ENCODE measurements at places on chromosomes 11 and 22. TPM values are rescaled to one million over a fixed set of nuclear protein-coding genes. Genes with fewer than 3 reads are reported as not detected.

OR52N4 gene
- not detected for polyA plus RNA-seq

KCNJ11 gene
- polyA plus RNA-seq: 2.5 TPM

TECTA gene
- polyA plus RNA-seq: 1.7 TPM

ENTHD1 gene
- not detected for polyA plus RNA-seq

TYMP gene
- polyA plus RNA-seq: 3.0 TPM

NAALADL1 gene
- polyA plus RNA-seq: 10.8 TPM

TRPM5 gene
- 3.7 TPM for polyA plus RNA-seq

DNA sequence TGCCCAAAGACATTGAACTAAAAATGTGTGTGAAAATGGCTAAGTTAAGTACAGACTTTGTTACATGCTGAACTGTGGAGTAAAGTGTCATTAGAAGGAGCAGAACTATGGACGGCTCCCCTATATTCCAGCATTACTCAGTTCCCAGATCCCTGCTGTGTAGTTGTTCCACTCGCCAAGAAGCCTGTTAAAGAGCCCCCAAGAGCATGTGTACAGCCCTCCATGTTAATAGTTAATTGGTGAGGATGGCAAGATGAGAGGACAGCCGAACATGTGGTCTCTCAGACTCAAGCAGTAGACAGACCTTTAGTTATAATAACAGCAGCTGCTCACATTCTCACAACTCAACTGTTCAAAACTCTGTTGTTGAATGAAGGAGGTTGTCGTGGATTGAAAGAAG is 127.4 kb downstream of the ELP4 start:
- DNase-seq: no peak

- DNase-seq: no peak
Observed at GRCh38 chr11:111829185-111829968, 42.0 kb downstream of the ALG9 start.

DNA sequence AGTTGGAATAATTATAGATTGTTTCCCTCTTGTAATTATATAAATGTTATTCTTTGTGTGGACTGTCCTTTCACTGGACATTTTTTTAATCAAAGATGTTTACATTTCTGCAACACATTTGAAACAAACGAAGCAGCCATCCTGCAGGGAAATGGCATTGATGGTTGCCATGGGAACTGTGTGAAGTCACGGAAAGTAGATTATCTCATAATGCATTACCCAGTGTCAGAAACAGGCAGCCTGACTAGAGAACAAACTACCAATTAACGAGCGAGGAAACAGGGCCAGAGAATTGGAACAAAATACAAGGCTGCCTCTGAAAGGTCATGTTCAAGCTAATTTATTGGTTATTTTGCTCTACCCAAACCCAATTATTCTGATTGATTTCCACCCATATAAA is 96.9 kb upstream of the LARGE1 start:
- no peak for DNase-seq

DNA sequence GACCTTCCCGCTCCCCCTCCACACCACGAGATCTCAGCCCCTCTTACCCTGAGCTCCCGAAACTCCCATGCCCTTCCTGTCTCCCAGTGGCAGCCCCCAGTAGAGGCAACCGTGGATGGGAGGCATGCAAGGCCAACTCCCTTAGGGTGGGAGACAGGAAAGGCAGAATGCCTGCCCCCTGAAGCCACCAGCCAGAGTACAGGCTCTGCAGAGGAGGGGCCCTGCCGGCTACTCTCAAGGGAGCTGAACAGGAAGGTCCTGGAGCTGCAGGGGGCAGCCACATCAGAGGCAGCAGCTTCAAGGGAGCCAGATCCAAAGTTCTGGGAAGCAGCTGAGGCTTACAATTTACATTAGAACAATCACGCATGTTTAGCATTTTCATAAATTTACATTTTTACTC is 38.3 kb downstream of the PDE2A start:
- no peak for DNase-seq

- DNase-seq: no peak
Observed at GRCh38 chr11:113632981-113633380, 73.1 kb downstream of the TMPRSS5 start.

DNA sequence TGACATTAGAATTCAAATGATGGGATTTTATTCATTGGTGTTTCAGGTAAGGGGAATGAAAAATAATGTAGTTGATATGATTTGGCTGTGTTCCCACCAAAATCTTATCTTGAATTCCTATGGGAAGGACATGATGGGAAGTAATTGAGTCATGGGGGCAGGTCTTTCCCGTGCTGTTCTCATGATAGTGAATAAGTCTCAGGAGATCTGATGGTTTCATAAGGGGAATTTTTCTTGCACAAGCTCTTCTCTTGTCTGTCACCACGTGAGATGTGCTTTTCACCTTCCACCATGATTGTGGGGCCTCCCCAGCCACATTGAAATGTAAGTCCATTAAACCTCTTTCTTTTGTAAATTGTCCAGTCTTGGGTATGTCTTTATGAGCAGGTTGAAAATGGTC is 268.6 kb upstream of the CHORDC1 start:
- DNase-seq: no peak

GRCh38 chr22:46134111-46134705 is 16.1 kb upstream of the PPARA start:
- no peak for DNase-seq

DNA sequence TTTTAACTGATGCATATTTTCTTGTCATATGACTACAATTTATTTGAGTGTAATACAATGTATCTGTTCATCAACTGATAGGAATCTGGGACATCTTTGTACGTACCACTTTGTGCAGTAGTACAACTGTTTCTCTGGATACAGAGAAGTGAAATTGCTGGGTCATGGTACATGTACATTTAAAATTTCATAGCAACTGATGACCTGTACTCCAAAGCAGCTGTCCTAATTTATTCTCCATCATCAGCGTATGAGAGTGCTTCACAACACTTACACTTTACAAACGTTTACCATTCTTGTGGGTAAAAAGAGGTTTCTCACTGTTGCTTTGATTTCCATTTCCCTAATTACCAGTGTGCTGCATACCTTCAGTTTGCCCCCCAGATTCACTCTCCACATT is 552.8 kb upstream of the CADM1 start:
- no peak for DNase-seq

DNA sequence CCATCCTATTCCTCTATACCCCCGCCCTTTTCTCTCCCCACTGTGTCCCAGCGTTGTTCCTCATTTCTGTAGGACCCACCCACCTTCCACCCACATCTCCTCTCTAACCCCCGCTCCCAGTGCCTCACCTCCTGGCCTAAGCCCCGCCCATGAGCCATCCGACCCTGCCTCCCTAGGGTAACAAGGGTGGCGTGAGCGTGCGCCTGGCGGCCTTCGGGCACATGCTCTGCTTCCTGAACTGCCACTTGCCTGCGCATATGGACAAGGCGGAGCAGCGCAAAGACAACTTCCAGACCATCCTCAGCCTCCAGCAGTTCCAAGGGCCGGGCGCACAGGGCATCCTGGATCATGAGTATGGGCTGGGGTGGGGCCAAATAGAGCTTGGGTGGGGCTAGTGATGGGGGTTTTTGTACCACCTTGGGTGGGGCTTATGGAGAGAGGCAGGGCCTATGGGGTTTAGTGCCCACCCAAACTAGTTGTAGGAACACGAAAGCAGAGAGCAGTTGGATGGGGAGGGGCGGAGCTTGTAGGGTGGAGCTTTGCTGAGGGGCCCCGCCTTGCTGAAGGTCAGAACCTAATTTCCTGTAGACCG is 4.5 kb downstream of the INPP5J start:
- DNase-seq: no peak

- no peak for DNase-seq
Observed at GRCh38 chr11:1762537-1763302, 1.0 kb downstream of the CTSD start.

- DNase-seq: no peak
Observed at GRCh38 chr22:41565403-41566054, 4.7 kb downstream of the CSDC2 start.

DNA sequence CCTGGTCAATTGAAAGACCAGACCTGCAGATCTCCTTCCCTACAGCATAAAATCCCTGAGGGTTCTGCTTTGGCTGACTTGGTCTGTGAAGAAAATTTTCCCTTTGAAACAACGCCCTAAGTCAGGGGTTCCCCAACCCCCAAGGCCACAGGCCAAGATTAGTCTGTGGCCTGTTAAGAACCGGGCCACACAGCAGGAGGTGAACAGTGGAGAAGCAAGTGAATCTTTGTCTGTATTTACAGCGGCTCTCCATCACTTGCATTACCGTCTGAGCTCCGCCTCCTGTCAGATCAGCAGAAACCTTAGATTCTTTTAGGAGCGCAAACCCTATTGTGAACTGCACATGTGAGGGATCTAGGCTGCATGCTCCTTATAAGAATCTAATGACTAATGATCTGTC is 38.2 kb downstream of the CCDC83 start:
- no peak for DNase-seq

DNA sequence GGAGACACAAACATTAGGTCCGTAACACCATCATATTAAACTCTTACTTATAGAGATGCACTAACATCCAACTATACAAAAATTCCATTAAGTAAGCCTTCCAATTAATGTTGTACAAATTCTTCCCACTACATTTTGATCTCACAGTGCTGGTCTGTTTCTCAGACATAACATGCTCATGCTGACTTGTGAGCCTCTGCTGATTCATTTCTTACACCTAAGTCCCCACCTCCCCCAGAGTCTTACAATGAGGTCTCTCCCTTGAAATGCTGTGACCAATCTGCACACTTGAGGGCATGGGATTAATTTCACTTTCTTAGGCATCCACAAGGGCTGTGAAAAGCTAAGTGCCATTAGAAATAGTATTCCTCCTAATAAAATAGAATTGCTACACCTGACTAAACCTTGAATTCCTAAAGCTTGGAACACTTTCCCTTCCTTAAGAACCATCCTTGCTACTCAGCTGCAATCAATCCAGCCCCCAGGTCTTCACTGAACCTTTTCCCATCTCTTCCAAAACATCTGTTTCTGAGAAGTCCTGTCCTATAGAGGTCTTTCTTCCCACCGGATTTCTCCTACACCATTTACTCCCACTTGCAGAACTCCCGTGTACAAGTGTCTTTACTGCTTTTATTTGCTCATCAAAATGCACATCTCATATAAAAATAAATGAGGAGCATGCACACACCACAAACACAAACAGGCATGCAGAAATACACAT is 2.0 kb downstream of the HBG1 start:
- DNase-seq: no peak

DNA sequence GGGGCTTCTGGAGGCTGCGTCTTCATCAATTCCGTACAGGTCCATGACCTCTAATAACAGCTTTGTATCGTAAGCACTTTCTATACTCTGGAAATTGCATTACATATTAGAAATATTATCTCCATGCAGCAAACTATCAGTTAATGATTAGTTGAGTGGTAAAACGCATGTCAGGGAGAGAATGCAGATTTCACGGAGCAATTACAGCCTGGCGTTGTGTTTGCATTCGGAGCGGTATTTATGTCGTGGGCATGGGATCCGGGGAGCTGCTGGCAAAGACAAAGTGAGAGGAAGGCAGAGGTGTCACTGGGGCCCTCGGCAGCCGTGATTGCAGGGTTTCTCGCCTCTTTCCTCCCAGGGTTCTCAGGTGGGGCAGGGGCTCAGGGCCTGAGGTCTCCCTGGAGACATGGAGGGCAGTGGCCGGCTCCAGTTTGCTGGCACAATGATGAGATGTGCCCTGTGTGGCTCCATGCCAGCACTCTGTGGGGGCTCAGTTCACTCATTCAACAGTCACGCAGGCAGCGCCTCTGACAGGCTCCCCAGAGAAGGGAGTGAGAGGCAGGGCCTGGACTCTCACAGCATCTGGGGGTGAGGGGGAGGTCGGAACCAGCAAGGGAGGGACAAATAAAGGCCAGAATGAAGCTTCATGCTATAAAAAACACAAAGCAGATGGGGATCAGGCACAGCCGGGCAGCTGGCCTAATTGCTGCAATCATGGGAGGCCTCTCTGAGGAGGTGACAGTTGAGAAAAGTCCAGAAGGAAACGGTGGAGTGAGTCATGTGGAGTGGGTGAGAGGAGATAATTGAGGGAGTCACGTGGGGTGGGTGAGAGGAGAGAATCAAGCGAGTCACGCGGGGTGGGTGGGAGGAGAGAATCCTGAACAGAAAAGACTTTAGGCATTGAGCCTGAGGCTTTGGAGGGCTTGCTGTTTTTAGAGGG is 1002.7 kb downstream of the BRD1 start:
- no peak for DNase-seq

GRCh38 chr11:95563173-95563572 is 226.4 kb downstream of the FAM76B start:
- no peak for DNase-seq

GRCh38 chr11:64339754-64340408 is at the start of gene CCDC88B:
Gene CCDC88B (plus strand): TSS chr11:64340204. CDS start chr11:64340267, 63 bp downstream.
- DNase-seq: no peak

- DNase-seq: no peak
Observed at GRCh38 chr11:94149431-94150017, 20.9 kb downstream of the PANX1 start.

GRCh38 chr11:35107861-35108260 is 31.1 kb upstream of the CD44 start:
- DNase-seq: no peak

GRCh38 chr11:17004486-17005148 is 9.6 kb downstream of the PLEKHA7 start:
- no peak for DNase-seq

DNA sequence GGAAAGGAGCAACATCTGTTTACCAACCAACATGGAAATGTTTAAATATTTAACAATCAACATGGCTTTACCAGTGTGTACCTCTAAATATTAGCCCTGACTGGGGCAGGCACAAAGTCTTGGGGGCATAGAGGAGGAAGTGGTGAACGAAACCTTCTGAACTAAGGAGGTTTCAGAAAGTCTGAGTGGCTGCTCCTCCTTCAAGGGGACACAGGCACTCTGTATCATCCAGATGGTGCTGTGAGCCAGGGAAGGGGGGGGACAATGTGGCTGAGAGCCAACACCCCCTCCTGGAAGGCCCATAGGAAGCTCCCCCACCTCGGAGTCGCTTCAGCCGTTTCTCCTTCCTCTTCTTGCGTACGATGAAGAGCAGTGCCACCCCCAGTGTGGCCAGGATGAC is 107.7 kb downstream of the CEP164 start:
- no peak for DNase-seq

DNA sequence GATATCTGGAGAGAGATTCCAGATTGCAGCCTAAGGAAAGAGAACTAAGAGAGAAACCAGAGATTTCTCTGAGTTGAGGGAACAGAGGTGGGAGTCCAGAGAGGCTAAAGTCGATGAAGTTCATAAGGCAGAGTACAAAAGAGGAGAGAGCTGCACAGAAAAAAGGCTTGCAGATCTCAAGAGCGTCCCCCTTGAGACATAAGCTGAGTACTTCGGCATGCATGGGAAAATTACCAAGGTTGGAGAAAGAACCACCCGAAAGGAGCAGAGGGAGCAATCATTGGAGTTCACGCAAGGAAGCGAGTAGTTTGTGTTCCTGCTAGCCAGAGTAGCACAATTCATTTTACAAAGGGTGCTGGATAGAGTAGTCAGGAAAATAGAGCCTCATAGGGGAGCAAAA is 293.5 kb downstream of the TMEM135 start:
- no peak for DNase-seq
